Left cardiac atrium (tissue), 4 donors: ENCODE measurements at places on chromosomes 13 and 19. TPM values are rescaled to one million over a fixed set of nuclear protein-coding genes. Genes with fewer than 3 reads are reported as not detected.
A peak's percentile ranks its signal among the peaks of the same experiment; 100 is the strongest.

The PEAK3 gene
- 1.0 TPM for total RNA-seq

The CLEC4M gene
- total RNA-seq: not detected

The CFAP97D2 gene
- total RNA-seq: not detected

The SCEL gene
- total RNA-seq: 0.15 TPM

The ARRDC5 gene
- total RNA-seq: 0.18 TPM

The TOMM40 gene
- 63.1 TPM for total RNA-seq

The SWSAP1 gene
- 1.3 TPM for total RNA-seq

The TUBA3C gene
- total RNA-seq: not detected

The GRIN2D gene
- 0.39 TPM for total RNA-seq

DNA sequence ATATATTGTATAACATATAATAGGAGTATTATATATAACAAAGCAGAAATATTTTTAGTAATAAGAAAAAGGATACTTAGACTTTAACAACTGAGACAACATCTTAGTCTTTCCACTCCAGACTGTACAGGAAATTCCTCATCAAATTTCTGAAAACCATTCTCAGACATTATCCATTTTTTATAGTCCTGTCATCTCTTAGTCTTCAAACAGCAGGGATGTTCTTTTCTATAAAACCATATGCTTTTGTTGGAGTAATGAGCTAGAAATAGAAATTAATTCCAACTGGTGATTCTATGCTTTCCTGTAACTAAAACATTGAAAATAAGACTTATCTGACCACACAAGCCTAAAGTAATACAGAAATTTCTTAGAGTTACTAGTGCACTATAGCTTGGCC is 82.2 kb upstream of the CSNK1A1L start:
- no peak for DNase-seq

DNA sequence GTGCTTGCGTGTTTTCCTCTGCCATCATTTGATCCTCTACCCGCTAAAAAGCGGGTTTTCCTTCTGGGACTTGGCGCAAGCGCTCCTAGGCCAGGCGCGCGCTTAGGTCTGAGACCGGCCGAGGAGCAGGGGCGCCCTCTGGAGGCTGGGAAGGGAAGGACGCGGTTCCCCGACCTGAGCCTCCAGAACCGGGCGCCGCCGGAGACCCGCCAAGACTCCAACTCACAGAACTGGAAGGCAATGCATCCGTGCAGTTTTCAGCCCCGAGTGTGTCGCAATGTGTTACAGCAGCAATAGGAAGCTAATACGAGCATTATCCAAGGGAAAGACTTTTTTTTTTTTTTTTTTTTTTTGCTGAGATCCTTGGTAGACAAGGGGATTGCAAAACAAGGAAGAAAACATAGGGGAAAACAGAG is 190.9 kb downstream of the COL4A1 start:
- peak; percentile 74 for DNase-seq

DNA sequence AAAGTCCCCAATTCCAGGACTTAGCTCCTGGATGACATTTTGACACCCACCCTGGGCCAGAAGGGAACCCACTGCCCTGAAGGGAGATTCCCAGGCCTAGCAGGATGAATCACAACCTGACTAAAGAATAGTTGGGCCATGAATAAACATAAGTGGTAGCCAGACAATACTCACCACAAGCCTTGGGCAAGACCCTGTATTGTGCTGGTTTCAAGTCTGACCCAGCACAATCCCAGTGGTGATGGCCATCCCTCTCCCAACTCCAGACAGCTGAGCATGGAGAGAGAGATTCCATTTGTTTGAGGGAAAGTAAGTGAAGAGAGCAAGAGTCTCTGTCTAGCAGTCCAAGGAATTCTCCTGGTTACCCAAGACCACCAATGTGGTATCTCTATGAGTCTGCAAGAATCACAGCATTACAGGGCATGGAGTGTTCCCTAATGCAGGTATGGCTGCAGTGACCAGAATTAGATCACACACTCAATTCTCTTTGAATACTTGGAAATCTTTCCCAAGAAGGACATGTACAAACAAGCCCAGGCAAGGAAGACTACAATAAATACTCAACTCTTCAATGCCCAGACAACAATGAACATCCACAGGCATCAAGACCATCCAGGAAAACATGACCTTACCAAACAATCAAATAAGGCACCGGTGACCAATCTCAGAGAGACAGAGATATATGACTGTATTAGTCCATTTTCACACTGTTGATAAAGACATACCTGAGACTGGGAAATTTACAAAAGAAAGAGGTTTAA is 158.0 kb downstream of the VWA8 start:
- no peak for DNase-seq

DNA sequence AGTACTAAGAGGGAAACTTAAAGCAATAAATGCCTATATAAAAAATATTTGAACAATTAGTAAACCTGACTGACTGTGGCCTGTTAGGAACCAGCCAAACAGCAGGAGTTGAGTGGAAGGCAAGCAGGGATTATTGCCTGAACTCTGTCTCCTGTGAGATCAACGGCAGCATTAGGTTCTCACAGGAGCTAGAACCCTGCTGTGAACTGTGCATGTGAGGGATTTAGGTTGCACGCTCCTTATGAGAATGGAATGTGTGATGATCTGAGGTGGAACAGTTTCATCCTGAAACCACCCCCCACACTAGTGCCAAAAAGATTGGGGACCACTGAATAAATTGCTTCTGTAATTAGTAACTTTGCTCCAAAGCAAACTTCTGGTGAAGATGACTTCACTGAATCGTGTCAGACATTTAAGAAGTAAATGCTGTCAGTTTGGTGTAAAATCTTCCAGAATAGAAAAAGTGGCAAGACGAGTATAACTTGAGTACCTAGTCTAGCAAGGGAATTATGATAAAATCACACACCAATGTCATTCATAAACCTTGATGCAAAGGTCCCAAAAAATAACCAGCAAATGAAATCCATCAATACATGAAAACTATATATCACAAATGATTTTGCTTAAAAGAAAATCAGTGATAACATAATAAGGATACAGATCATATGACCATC is 53.8 kb downstream of the SLC6A16 start:
- no peak for DNase-seq

DNA sequence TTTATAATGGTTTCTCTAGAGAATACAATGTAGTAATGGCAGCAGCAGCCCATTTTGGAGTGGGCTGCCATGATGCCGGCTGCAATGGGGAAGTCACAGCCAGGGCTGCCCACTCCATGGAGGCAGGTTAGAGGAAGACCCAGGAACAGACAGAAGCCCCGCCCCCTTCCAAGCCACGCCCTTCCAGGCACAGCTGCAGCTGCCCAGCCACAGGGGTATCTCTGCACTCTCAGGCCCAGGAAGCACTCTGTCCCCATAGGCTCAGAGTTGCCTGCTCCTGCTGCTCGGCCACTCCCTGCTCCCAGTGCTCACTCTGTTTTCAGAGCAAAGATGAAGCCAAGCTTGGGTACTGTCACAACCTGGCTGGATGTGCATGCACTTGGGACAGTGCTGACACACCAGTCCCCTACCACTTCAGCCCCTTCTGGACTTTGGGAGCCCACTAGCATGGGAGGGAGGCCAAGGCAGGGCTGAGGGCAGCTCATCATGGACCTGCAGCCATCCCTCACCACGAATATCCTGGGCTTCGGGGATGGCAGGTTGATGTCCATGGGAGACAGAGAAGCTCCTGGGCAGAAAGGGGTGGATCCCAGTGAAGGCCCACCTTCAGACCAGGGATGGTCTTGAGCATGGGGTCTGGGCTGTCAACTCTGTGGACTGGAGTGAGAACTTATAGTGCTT is 1224.2 kb downstream of the SLITRK5 start:
- DNase-seq: no peak

DNA sequence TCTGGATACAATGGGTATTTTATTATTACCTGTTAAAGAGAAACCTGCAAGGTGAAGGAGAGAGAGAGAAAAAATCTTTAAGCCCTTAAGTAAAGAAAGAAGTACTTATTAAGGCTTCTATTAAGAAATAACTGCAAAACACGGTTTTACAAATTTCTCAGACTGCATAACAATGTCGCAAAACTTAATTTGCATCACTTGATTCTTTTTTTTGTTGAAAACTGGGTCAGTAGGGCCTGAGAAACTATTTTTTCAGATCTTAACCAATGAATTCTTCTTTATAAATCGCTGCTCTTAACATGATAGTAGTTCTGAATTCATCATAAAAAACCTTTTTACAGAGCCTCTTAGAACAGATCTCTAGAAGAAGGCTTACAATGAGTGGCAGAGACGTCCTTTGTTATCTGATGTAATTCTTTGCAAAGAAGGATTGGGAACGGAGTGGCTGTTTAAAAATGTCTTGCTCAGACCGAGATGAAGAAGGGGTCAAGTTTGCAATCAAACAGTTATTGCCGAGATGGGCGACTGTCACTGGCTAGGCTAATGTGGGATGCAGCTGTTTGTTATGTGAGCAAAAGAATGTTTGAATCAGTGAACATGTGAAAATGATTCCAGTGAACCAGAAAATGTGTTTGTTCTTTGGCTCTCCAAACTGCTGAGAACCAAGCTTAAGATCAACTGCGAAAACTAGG is 76.3 kb downstream of the ZNF536 start:
- DNase-seq: no peak

GRCh38 chr19:33405553-33406461 is 32.3 kb downstream of the CEBPG start:
- DNase-seq: peak; percentile 24
